ENCODE measurements at places on chromosomes 11 and 22. TPM values are rescaled to one million over a fixed set of nuclear protein-coding genes. Genes with fewer than 3 reads are reported as not detected.

The SLC7A4 gene
- total RNA-seq = 2.0 TPM

The ROBO4 gene
- total RNA-seq = 1.3 TPM

The SAA4 gene
- total RNA-seq = not detected

The NXF1 gene
- total RNA-seq = 23.7 TPM

The KRTAP5-10 gene
- total RNA-seq = not detected

The ZBTB16 gene
- under 0.01 TPM for total RNA-seq

The OR4D10 gene
- not detected for total RNA-seq

The SLC25A45 gene
- total RNA-seq = 2.0 TPM

The RTN4R gene
- total RNA-seq = 0.15 TPM

The LYVE1 gene
- total RNA-seq = not detected

The CCDC81 gene
- total RNA-seq = 1.0 TPM

The DENND6B gene
- total RNA-seq = 6.8 TPM

The SCGB2A2 gene
- not detected for total RNA-seq

The MMP13 gene
- total RNA-seq = not detected

The CBLIF gene
- total RNA-seq = not detected

The SELENOM gene
- total RNA-seq = 82.5 TPM

The FIBIN gene
- total RNA-seq = 25.6 TPM

The CARD10 gene
- total RNA-seq = 2.0 TPM

The F2 gene
- total RNA-seq = not detected

The KCTD14 gene
- total RNA-seq = 1.3 TPM

The DERL3 gene
- 0.17 TPM for total RNA-seq

The CD3D gene
- not detected for total RNA-seq

The OR51A7 gene
- total RNA-seq = 0.15 TPM

The ROBO3 gene
- 19.0 TPM for total RNA-seq

The TEX12 gene
- total RNA-seq = not detected

The RAC2 gene
- 2.8 TPM for total RNA-seq

The MB gene
- total RNA-seq = not detected

The MPEG1 gene
- total RNA-seq = not detected

The RAB3IL1 gene
- 19.2 TPM for total RNA-seq

The C22orf23 gene
- 0.50 TPM for total RNA-seq

The MS4A4E gene
- not detected for total RNA-seq

The MAP6 gene
- 1.2 TPM for total RNA-seq

Data from smooth muscle cell of trachea (primary cell).